Calu3 (cell line): ENCODE measurements at places on chromosomes 2 and 18. TPM values are rescaled to one million over a fixed set of nuclear protein-coding genes. Genes with fewer than 3 reads are reported as not detected.

Gene GKN2
- not detected in 2 replicates for total RNA-seq

Gene CD207
- not detected in 2 replicates for total RNA-seq

Gene OXER1
- total RNA-seq, result 0.27 and 0.59 TPM in 2 replicates

Gene DCC
- total RNA-seq, result not detected in 2 replicates

Gene BCL2
- 2.9 and 4.0 TPM in 2 replicates for total RNA-seq

Gene HOXD13
- total RNA-seq, result not detected in 2 replicates

Gene REG3G
- total RNA-seq, result not detected in 2 replicates

Gene SF3B6
- total RNA-seq, result 112 and 125 TPM in 2 replicates

Gene KCNIP3
- 1.1 and 2.1 TPM in 2 replicates for total RNA-seq

Gene KRTCAP3
- total RNA-seq, result 71.8 and 74.0 TPM in 2 replicates

DNA sequence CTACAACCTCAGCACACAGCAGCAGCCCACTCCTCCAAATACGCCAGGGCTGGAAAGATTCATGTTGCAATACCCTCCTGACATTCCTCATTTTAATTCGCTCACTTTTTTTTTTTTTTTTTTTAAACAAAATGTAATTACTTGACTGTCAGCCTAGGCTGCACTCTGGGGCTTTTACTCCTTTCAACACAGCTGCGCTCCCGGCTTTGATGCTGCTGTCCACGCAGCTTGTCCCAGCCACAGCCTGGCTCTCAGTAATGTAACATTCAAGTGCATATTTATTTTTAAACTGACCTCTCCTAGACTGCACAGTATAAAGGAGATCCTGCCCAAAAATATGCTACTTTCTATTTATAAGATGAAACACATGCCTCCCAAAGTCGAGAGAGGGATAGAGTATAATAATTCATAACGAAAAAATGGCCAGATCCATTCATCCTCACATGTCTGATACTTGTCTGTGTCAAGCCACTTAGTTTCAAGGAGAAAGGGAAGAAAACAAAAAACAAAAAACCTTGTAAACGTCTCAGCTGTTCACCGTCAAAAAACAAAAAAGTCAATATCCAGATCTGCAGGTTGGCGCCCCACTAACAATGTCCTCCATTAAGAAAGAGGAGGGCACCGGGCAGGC lies 949 bp downstream of the CDC42EP3 start:
- DNase-seq, result no peak

GRCh38 chr2:85925216-85925671 lies 36.5 kb upstream of the ST3GAL5 start:
- no peak for DNase-seq

DNA sequence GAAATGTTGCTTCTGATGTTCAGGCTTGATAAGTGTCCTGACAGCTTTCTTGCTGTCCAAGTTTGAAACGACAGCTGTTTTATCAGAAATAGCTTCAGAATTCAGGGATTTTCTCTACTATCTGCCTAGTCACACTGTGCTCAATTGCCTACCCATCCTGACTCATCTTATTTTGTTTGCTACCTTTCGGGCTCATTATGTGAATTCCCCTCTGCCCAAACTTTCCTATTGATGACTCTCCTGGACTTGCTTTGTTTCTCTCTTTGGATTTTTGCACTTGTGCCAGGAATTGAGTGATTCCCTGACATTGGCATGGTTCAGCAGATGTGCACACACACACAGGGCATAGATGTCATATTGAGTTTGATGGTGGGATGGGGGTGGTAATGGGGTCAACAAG lies 1052.6 kb upstream of the PIK3C3 start:
- no peak for DNase-seq

- DNase-seq, result no peak
Measured at GRCh38 chr2:239833269-239834109, 191.7 kb downstream of the NDUFA10 start.

GRCh38 chr2:138023298-138023697 lies 59.0 kb downstream of the HNMT start:
- DNase-seq, result no peak

- DNase-seq, result no peak
Measured at GRCh38 chr18:48724442-48724841, 185.6 kb downstream of the CTIF start.

DNA sequence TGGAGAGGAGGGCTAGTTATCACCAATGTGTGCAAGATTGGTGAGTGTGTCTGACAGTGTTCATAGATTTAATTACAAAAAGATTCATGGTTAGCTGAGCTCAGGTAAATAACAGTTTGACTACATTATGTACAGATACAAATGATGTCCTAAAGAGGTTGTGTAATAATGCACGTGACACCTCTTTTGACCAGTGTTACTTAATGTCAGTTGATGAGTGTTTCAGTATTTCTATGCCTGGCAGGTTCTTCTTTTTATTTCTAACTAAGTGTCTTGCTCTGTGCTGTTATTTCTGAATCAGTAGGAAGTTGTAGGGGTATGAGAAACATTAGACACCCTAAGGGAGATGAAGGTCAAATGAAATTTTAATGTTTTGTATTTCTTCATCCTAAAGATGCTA lies 7.9 kb upstream of the INHBB start:
- DNase-seq, result no peak

DNA sequence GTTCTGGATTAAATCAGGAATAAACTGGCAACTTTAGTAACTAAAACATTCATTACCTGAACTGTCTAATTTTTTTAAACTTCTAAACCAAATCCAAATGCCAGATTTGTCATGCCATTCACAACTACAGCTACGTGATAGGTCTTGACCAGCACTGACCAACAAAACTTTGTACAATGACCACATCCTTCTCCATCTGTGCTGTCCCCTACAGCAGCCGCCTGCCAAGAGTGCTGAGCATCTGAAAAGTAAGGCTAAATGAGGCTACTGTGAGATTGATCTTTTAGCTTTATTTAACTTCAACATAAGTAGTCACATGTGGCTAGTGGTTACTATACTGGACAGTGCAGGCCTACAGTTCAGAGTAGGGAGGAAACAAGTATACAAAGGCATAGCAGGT lies 7.6 kb downstream of the FAM168B start:
- no peak for DNase-seq

DNA sequence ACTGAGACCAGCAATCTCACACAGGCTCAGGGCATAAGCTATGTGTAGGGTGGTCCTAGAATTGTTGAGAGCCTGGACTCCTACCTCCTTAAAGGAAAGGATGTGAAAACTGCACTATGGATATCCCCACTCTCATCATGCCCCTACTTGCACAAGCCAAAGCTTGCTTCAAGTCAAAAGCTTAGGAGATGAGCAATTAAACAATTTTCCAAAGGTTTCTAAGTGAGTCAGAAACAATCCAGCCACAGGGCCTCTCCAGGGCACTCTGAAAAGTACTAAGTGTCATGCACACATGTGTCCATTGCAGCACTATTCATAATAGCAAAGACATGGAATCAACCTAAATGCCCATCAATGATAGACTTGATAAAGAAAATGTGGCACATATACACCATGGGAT lies 215.4 kb downstream of the AFF3 start:
- DNase-seq, result no peak

- DNase-seq, result no peak
Measured at GRCh38 chr18:31655354-31655753, 29.0 kb downstream of the B4GALT6 start.

DNA sequence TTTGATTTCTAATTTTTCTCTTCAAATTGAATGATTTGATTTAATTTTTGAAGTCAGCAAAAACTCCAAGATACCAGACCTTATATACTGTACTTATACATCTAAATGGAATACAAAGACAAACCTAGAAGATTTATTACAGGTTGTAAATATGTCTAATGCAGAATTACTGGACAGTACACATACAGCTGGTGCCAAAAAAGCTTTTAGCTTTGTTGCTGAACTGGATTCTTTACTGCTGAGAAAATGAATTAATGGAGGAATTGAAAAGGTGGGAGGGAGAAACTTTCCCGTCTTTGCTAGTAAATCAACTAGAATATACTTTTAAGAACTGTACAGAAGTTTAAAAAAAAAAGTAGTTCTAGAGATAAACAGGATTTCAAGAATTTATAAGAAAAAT lies 17.5 kb downstream of the C1D start:
- DNase-seq, result no peak

DNA sequence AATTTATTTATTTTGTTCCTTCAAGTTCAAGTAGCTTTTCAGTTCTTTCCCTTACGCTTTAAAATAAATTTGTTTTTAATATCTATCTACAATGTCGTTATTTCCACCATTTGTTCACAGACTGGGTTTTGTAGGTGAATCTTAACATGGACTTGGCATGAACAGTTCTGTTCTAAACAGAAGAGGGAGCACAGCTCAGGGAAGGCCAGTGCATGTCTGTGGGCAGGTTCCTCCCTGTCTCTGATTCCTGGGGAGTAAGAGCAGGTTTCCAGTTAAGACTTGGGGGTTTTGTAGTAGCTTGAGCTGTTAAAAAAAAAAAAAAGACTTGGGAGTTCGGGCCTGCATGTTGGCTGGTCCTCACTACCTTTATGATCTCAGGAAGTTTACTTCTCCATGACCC lies 11.1 kb downstream of the TTL start:
- no peak for DNase-seq

DNA sequence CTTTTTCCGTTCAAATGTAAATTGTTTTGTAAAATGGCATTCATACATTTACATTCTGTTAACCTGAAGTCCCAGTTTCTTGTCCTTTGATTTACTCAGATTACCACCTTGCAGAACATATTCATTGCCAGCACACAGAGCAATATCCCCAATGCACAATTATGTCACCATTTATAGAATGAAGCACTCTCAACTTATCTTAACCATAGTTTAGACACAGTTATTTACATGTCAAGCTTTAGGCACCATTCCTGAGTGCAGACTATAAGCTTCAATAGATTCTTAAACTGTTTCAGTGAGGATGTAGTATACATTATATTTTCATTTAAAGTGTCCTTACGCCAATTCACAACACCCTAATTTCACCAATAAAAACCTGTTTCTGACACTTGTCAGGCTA lies 1977.9 kb downstream of the SUCLG1 start:
- DNase-seq, result no peak

DNA sequence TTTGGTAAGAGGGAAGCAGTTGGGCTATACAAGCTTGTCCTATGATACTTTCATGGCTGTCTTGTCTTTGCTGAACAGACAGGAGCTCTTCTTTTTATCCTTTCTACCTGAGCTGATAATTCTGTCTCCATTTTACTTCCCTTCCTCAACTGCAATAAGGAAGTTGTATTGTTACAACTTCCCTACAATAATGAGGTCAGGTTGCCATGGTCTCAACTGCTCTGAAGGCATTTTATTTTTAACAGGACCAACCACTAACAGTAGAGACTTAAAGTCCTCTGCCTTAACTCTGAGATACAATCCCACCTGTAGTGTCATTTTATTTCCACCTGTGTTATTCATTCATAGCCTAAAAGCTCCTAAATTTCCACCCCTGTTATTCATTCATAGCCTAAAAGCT lies 118.6 kb upstream of the PGAP1 start:
- no peak for DNase-seq

- no peak for DNase-seq
Measured at GRCh38 chr18:59874166-59874565, 25.6 kb upstream of the PMAIP1 start.

DNA sequence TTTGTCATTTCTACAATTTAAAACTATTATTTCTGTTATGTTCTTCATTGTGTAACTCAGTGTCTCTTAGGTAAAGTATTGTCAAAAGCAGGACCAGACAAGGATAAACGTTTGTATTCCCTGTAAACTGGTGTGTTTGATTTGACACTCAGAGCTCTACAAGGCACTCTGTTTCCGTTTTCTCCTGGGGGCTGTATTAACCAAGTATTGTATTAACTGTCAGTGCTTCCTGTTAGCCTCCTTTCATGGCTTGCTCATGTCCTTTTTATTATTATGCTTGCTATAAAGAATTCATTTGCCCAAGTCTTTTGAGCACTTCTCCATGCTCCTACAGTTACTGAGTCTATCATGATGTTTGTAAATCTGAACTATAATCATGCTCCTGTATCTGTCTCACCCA lies 323.7 kb downstream of the LPIN1 start:
- no peak for DNase-seq

DNA sequence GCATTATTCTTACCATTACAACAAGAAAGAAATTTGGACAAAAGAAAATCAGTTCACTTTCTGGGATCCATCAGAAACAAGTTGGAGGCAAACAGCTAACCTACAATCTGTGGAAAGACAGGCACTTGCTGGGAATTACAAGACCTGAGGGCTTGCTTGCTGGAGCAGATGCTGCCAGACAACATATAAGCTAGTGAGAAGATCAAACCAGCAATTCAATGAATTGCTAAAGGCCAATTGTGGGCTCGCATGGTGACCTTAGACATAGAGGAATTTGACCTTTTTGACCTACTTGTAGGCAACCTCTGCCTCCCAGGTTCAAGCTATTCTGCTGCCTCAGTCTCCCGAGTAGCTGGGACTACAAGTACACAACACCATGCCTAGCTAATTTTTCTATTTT lies 921.2 kb upstream of the CNTNAP5 start:
- no peak for DNase-seq

DNA sequence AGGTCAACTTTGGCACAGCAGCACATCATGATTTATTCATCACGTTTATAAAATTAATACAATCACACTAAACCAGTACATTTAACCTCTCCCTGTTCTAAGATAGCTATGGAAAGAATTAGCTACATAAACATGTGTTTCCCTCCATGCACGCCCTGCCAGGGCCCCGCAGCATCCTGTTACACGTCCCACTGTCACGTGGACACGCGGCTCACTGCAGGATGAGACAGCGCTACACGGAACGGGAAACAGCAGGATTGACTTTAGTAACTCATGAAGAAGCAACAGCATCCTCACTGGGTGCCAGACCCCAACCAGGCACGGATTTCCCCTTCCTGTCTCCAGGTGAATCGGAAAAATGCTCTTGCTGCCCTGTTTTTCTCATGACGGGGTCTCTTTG lies 30.9 kb upstream of the SALL3 start:
- DNase-seq, result no peak

- no peak for DNase-seq
Measured at GRCh38 chr18:79750980-79751571, 46.7 kb upstream of the KCNG2 start.

- DNase-seq, result no peak
Measured at GRCh38 chr2:168002021-168002553, 245.3 kb downstream of the STK39 start.

GRCh38 chr2:23028106-23028505 lies 356.9 kb upstream of the KLHL29 start:
- no peak for DNase-seq

- DNase-seq, result no peak
Measured at GRCh38 chr18:12930376-12930775, 17.4 kb upstream of the SEH1L start.

DNA sequence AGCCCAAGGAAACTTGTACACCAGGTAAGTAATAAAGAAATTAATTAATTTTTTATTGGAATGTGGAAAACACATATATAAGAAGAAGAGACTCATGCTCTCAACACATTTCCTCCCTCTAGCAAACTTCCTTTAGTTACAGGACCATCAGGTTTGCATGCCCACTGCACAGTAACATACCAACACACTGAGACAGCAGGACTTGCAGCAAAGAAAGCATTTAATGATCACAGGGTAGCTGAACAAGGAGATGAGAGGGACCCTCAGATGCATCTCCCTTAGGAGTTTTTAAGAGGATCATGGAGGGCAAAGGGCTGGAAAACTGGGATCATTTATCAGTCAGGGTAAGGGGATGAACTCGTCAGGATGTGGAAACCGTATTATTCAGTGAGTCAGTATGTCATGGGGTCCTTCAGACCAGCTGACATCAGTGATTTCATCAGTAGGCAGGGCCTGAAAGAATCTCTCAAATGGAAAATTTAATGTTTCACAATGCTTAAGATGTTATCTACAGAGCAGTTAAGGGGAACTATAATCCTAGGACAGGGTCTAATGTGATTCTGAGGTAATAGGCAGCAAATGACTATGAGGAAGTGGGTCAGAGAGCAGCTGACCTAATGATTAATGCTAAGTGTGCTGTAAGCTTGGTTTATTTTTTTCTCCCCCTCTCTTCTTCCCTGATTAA lies 193.8 kb upstream of the RND3 start:
- peak; percentile 18 for DNase-seq

GRCh38 chr2:9814129-9814868 lies 29.0 kb upstream of the TAF1B start:
- DNase-seq, result no peak
